ENCODE measurements at places on chromosomes 2 and 18.

GRCh38 chr18:62264984-62265383 lies 60.1 kb upstream of the TNFRSF11A start:
- no peak for DNase-seq

DNA sequence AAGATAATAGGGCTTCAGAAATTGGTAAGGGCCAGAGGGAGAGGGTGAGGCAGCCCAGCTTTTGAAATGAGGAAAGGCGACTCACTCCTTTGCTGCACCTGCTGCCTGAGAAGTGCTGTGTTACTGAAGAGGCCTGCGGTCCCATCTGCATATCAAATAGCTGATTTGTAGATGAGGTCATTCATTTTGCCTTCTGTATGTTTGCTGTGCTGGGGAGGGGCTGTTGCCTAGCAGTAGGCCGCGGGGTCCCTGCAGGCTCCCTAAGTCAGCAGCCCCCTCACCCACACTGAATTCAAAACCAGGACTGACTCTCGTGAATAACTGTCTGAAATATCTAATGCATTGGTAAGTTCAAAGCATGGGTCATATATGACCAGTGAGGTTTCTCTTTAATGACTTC lies 377.2 kb downstream of the SOX11 start:
- DNase-seq, result peak; percentile 57

DNA sequence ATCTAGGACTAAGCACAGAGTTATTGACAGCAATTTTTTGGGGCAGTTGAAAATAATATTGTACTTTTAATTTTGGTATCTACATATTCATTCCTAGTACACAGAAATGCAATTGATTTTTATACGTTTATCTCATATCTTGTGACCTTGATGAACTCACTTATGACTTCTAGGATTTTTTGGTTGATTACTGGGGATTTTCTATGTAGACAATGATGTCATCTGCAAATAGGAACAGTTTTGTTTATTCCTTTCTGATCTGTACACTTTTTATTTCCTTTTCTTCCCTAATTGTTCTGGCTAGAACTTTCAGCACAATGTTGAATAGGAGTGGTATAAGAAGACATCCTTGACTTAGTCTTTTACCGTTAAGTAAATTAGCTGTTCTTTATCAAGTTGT lies 143.5 kb upstream of the PGAP1 start:
- no peak for DNase-seq

DNA sequence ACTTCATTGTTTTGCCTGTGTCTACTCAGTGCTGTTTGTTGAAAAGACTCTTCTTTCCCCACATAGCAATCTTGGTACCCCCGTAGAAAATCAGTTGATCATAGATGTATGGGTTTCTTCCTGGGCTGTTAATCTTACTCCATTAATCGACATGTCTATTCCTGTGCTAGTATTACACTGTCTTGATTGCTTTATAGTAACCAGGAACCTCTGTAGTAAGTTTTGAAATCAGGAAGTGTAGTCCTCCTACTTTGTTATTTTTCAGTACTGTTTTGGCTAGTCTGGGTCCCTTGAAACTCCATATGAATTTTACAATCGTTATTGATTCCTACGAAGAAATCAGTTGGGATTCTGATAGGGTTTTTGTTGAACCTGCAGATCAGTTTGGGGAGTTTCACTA lies 78.8 kb upstream of the FAM136A start:
- DNase-seq, result no peak

GRCh38 chr2:231191896-231192872 lies 6.2 kb upstream of the ARMC9 start:
- DNase-seq, result no peak

DNA sequence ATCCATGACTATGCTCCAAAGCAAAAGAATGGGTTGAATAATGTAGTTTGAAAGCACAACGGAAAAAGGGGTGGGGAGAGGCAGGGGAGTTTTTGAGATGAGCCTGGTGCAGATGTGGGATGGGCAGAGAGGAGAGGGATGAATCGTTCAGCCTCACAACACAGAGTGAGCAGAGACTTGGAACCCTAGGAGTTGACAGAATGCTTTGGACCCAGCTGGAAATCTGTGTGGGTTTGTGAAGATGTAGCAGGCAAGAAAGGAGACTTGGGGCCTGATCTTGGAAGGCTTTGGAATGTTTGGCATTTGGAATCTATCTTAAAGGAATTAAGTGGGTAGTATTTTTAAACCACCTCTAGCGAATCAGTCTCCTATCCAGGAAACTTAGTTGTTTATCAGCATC lies 66.0 kb upstream of the KCTD1 start:
- no peak for DNase-seq

- DNase-seq, result no peak
Measured at GRCh38 chr2:209368914-209369313, 54.9 kb upstream of the MAP2 start.

DNA sequence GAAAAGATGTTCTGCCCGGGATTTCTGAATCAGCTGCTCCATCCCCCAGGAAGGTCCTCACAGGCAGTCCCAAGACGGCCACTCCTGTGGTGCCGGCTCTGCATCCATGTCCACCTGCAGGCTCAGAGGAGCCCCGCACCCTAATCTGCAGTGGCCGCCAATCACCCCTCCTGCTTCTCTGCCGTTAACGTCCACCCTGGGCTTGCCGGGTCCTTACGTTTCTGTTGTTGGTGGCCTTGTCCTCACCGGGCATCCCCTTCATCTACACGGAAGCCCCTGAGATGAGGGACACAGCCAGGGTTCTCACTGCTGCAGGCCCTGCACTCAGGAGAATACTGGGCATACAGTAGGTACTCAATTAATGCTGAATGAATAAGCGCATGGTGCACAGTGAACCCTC lies 131.5 kb upstream of the SNTG2 start:
- no peak for DNase-seq

GRCh38 chr2:230668939-230669303 lies 43.7 kb upstream of the CAB39 start:
- no peak for DNase-seq

- no peak for DNase-seq
Measured at GRCh38 chr2:151205571-151205970, 56.1 kb downstream of the RBM43 start.

- peak; percentile 96 for DNase-seq
Measured at GRCh38 chr18:56861244-56861643, 210.1 kb downstream of the WDR7 start.

DNA sequence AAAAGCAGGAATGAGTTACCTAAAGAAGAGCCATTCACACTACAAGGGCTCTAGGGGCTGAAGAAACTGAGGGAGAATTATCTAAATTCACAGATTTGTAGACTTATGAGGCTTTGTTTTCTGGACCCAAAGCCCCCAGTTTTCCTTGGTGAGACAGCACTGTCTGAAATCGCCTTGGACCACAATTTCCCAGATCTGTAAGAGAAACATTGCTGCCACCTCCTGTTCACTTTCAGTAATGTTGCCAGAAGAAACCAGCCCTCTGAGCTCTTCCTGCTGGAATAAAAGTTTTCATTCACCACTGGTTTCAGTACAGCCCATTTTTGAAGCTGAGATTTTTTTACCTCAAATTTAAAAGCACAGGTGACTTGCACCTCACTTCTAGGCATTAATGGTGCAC lies 169.2 kb downstream of the CDH20 start:
- DNase-seq, result peak; percentile 63

GRCh38 chr2:224263571-224264043 lies 138.3 kb downstream of the FAM124B start:
- no peak for DNase-seq
